Left renal pelvis (tissue), 4 donors: ENCODE measurements at places on chromosomes 13 and 19.

DNA sequence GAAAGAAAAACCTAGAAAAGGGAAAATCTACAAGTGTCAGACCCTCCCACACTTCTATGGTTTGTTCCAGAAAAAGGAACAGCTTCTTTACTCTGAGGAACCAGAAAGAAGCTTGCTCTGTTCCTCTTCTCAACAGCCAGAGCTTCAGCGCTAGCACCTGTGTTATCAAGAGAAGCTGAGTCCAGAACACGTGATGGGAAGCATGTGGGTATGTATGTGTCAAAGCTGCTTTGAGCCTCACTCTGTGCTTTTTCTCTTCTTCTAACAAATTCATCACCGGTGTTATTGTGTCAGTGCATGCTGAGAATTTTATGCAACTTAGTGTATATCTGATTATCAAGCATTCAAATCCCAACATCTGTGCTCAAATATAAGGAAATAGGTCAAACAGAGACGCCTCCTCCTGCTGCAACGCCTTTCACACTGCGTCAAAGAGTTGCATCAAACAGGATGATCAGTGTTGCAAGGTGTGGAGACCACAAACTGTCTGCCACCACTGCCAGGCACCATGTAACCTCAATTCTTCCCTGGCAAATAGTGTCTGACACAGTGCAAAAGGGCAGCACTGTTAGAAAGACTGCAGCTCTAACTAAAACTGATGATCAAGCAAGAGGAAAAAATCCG, 83.9 kb downstream of the LRRC63 start:
- no peak for DNase-seq

- DNase-seq = peak; percentile 38
These were observed 37.8 kb downstream of the TNFSF14 start for GRCh38 chr19:6632002-6632621.

GRCh38 chr19:6058518-6059201, 51.6 kb downstream of the RFX2 start:
- no peak for DNase-seq

DNA sequence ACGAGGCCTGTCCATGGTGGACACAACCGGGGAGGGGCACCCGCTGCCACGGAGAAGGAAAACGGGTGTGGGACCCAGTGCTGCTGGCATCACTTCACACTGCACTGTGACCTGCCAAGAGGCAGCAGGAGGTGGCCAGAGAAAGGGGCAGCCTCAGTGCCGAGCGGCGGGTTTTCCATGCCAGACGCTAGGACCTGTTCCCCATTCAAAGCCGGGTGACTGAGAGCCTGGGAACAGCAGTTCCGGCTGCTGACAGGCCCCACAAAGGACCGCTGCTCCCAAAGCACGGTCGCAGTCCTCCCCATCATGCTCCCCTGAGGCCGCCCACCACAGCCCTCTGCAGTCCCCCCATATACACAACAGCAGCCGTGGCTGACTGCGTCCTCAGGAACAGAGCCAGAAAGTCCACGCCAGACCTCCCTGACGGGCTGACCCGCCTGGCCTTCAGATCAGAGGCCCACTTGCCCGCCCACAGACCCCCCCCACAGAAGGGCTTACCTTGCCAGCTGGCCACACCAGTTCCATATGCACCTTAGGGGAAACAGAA, 5.4 kb downstream of the AKAP8 start:
- DNase-seq = no peak

- no peak for DNase-seq
These were observed 31.8 kb upstream of the ZNF675 start for GRCh38 chr19:23718802-23719201.

DNA sequence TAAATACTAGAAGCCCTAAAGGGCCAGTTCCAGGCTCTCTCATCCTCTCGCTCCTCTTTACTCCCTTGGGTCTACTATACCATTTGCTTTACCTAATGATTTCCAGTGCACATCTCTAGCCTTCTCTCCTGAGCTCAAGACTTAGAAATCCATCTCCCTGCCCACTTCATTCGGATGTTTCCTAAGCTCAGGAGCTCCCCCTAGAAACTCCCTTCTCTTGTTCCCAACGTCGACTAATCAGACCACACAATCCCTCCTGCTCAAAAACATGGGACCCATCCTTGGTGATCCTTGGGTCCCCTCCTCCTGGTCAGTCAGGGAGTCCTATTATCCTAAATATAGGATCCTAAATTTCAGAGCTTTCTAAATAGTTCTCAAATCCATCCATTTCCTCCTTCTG, 21.1 kb upstream of the STK24 start:
- DNase-seq = no peak

DNA sequence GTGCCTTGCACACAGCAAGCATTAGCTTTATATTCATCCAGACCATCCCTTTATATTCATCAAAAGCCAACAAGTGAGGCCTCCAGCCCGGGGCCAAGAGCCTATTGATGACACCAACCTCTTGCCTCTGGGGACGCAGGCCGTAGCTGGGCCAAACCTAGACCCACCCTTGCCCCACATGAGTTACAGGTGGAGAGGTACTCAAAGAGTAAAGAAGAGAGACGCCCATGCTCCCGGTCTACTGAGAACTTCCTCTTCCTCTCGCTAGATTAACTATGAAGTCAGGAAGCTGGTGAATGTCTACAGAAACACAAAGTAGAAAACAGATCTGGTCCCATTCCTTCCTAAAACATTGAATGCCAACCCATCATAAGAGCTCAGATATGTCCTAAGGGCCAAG, 3.8 kb upstream of the MLNR start:
- DNase-seq = no peak

DNA sequence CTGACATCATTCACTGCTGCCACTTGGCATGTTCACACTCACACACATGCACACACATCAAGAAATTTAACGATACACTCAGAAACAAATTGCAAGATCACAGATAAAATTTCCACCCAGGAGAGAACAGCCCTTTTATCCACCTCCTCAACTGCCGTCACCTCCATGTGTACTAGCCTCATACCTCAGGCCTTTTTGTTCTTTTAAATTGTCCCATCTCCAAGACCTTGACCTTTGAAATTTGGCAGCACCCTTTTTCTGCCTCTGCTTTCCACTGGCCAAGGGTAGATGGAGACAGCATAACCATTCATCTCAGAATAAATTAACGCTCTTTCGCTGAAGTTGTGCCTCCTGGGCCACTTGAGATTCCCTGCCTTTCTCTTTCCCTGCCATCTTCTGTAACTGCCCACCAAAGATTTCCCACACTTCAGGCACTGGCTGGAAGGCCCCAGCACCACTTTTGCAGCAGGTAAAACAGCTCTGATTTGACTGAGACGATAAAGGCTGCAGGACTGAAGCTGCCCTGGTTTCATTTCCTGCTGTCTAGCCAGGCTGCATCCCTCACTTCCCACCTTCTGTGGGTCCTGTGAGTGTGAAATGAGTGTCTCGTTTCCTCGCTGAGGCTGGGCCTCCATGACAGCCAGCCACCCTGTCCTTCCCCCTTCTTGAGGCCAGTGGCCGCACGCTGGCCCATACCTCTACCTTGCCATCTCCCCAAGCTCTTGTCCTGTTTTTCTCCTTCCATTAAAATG, 39.3 kb downstream of the MBNL2 start:
- no peak for DNase-seq

- no peak for DNase-seq
These were observed 14.1 kb upstream of the CCNA1 start for GRCh38 chr13:36418022-36418805.
